Prostate gland (tissue), 2 donors: ENCODE measurements at places on chromosomes 12 and 14. TPM values are rescaled to one million over a fixed set of nuclear protein-coding genes. Genes with fewer than 3 reads are reported as not detected.

GRCh38 chr12:130818272-130818634, 20.8 kb downstream of the STX2 start:
- peak overlapping the region; percentile 28 for H3K4me3 ChIP-seq
- H3K27me3 ChIP-seq: no peaks in the 10 kb centered on the region
- no peak for DNase-seq
- no peaks in the 10 kb centered on the region for H3K36me3 ChIP-seq
- H3K4me1 ChIP-seq: no peaks in the 10 kb centered on the region
- no peak overlapping the region for H3K27ac ChIP-seq

GRCh38 chr12:85831327-85831990, 4.8 kb downstream of the RASSF9 start:
- H3K27me3 ChIP-seq: no peaks in the 10 kb centered on the region
- H3K4me3 ChIP-seq: no peak overlapping the region
- H3K36me3 ChIP-seq: no peaks in the 10 kb centered on the region

GRCh38 chr14:104800015-104800770, 708 bp upstream of the ZBTB42 start:
- no peaks in the 10 kb centered on the region for H3K27me3 ChIP-seq
- DNase-seq: peak; percentile 87
- H3K4me1 ChIP-seq: peaks cover 28% of the 10 kb centered on the region
- peak overlapping the region; percentile 99 for H3K27ac ChIP-seq

GRCh38 chr14:61672796-61673195, 22.5 kb upstream of the HIF1A start:
- H3K27me3 ChIP-seq: no peaks in the 10 kb centered on the region
- no peak overlapping the region for H3K27ac ChIP-seq
- H3K4me1 ChIP-seq: no peaks in the 10 kb centered on the region
- no peak for DNase-seq

Gene SLC17A8
- not detected for total RNA-seq

Gene C14orf180
- total RNA-seq: 0.32 TPM

Gene ANO2
- 7.0 TPM for total RNA-seq
